ENCODE measurements at places on chromosomes 5 and 9.
A peak's percentile ranks its signal among the peaks of the same experiment; 100 is the strongest.

GRCh38 chr5:175347027-175347426 is 97.0 kb downstream of the DRD1 start:
- no peak for DNase-seq

- peak; percentile 68 for DNase-seq
Observed at GRCh38 chr9:87516222-87516925, 18.7 kb downstream of the DAPK1 start.

GRCh38 chr5:5181650-5182324 is 41.7 kb downstream of the ADAMTS16 start:
- DNase-seq: no peak

GRCh38 chr9:81244631-81245030 is 444.7 kb downstream of the TLE1 start:
- no peak for DNase-seq

DNA sequence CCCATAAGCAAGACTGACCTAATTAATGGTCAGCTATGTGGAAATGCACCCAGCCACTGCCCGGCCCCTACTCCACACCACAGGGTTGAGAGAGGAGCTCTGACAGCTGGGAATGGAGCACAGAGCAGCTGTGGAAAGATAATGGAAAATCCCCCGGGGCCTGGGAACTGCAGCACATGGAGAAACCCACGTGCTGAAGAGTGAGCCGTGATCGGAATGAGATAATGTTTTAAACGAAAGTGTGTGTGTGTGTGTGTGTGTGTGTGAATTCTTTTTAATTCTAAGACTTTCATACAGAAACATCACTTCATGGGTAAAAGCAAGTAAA is 13.1 kb upstream of the SLC12A7 start:
- no peak for DNase-seq

DNA sequence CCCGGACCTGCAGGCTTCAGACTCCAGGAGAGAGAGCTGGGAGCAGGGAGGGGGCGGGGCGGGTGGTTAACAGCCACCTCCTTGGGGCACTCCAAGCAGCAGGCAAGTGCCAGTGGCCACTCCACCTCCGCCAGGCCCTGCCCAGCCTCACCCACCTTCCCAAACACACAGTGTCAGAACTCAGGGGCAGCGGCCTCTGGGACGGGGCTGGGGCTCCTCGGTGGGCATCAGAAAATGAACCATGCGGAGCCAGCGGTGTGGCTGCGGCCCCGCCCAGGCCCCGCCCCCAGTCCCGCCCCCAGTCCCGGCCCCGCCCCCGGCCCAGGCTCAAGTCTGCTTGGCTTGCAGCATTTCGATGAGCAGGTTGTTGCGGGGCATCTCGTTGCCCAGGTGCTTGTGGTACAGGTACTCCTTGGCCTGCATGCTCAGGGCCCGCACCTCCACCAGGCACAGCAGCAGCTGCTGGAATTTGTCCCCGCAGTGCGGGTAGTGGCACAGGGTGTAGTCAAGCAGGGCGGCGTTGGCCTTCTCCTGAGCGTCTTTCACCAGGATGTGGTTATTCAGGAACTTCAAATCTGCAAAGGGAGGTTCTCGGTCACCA is 24.7 kb downstream of the NR5A1 start:
- DNase-seq: no peak

DNA sequence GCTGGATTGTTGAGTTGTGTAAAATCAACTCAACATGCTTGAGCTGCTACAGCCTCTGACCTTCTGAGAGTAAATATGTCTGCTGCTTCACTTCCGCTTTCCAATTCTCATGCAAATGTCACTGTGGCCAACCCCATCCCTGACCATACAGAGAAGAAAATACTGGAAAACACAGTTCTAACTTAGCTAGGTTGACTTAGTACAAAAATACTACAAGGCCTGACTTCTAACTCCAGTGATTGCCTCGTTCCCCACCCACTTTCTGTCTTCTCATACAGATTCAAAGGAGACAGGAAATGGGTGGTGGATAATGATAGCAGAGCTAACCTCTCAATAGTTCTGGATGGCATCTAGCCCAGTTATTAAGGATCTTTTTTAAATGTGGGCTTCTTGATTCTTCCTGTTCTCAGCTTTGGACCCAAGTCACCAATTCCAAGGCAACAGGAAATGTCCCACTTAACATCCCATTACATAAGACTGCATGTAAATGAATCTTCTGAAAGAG is 226.6 kb upstream of the SLC24A2 start:
- no peak for DNase-seq

GRCh38 chr9:36832164-36832795 is 201.8 kb downstream of the PAX5 start:
- DNase-seq: no peak

DNA sequence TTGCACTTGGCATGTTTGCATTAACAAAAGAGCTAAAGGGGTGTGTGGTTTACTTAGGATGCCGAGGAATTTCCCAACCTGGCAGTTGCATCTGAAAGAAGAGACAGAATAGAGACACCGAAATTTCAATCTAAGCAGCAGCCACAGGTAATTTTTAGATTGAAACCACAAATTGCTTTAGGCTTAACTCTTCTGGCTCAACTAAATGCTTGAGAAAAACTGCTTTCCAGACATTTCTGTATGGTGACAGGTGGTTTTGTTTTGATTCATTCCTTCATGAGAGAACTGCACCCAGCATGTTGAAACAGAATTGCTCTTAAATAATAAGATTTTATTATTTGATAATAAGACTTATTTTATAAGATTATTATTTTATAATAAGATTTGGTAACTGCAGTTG is 21.5 kb downstream of the SECISBP2 start:
- no peak for DNase-seq

GRCh38 chr5:10167806-10168205 is 81.9 kb downstream of the ATPSCKMT start:
- DNase-seq: no peak

- no peak for DNase-seq
Observed at GRCh38 chr5:134125039-134126015, 10.8 kb downstream of the TCF7 start.

- DNase-seq: no peak
Observed at GRCh38 chr5:81202655-81203054, 30.5 kb upstream of the CKMT2 start.

GRCh38 chr9:92476962-92477361 is 5.3 kb downstream of the ASPN start:
- no peak for DNase-seq

- DNase-seq: no peak
Observed at GRCh38 chr5:10319202-10319851, 11.6 kb upstream of the CMBL start.
